NCI-H1436 (cell line): ENCODE measurements at places on chromosomes 13 and 19.

DNA sequence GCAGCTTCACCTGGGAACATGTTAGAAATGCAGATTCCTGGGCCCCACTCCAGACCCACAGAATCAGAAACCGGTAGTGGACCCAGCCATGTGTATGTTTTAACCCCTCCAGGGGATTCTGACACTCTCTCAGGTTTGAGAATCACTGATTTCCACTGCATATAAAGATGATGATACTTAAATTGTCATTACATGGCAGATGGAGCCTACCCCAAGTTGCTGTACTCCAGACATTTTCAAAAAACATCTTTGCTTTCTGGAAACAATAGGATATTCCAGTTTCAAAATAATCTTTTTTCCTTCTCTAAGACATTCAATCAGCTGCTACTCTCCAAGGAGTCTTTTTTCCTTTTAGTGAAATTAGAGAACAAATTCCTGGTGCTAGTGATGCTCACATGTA is 48.6 kb upstream of the RGCC start:
- DNase-seq: no peak

DNA sequence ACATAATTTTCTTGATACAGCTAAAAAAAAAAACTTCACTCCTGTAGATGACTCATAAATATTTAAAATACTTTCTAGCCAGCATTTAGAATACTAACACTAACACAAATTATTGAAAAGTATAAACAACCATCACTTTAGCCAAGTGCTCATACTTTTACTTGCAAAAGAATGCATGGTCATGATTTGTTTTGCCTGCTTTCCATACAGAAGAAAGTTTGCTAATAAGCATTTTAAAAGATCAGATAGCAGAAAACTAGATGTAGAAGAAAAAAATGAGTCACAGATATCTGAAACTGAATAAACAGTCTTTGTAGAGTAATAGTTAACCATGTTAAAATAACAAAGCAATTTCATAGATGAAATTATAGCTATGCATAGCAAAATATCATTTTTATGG is 2280.4 kb upstream of the PCDH20 start:
- DNase-seq: no peak

- DNase-seq: no peak
Measured at GRCh38 chr13:40922437-40923040, 96.6 kb downstream of the ELF1 start.

DNA sequence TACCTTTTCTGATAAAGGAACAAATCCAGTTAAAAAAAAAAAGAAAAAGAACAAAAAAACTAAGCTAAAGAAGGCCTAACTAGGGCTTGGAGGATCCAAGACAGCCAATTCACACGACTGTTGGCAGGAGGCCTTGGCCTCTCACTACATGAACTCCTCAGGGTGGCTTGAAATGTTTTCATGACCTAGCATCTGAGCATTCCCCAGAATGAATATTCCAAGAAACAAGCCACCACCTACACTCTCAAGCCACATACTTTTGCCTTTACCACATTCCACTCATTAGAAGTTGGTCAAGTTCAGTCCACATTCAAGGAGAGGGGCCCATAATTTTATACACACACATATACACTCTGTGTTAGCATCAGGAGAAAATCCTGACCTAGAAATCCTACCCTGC is 97.6 kb upstream of the SIAH3 start:
- no peak for DNase-seq

DNA sequence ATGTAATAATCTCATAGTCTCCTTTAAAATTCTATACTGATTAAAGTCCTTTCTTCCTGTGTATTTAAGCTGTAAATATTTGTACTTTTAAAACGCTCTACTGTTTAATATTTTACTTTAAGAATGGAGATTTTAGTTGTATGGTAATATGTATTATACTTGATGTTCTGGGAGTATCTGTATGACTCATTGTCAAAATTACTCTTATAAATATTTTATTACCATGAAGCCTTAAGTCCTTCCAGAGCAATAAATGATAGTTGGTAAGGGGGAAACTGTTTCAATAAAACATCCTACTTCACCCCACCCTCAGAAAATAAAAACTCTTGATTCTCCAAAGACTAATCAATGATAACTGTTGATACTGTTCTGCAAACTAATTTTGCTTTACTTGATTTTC is 6.4 kb downstream of the PCDH9 start:
- DNase-seq: no peak

- no peak for DNase-seq
Measured at GRCh38 chr19:44649578-44650145, 6.0 kb downstream of the PVR start.

DNA sequence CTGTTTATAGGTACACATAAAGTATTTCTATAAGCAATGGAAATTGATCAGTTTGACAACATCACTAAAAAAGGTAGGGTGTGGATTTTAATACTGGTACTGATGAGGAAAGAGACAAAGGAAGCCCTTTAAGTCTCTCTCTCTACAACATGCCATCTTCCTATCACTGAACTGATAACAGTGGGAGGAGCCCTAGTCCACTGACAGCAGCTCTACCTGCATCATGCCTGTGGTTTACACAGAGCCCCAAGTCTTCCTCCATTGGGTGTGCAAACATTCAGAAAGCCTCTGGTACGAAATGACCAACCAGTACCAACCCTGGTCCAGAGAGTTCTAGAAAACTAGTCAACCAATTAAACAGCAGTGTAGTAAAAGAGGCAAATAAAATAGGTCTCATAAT is 53.4 kb downstream of the KLF12 start:
- DNase-seq: no peak
